ENCODE measurements at places on chromosomes 5 and 9.

- no peak for DNase-seq
Observed at GRCh38 chr5:74429495-74429894, 211.0 kb downstream of the ENC1 start.

- DNase-seq: peak; percentile 81
Observed at GRCh38 chr5:177300236-177300880, 3.2 kb downstream of the RAB24 start.

DNA sequence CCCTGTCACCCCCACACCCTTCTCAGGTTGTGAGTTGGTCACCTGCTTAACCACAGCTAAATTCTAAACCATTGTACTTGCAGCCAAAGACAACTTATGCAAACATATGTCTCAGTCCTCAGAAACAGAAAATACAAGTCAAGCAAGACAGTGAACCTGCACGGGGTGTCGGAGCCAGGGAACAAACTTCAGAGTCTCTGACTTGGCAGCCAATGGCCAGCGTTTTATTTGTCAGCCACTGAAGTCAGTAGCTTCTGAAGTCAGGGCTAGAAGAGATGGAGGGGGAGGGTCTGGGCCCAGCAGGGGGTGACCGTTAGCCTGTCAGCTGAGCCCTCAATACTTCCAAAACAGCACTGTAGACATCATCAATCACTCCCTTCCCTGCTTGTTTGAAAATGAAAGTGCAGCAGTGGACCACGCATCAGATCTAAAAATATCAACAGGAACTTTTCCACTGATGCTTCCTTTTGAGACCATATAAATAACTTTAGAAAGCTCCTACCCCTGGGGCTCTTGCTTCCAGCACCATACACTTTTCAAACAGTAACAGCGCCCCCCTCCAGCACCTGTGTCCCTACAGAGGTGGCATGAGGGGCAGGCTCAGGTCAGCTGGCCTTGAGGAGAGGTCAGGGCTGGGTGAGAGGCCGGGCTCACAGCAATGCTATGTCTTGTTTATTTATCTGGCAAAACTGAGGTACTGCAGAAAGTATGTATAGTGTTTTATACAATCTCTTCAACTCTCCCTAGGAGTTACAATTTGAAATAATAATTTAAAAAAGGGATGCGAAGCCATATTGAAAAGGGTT, 142.5 kb downstream of the ACER2 start:
- no peak for DNase-seq

- DNase-seq: no peak
Observed at GRCh38 chr5:16178745-16179372, 732 bp downstream of the MARCHF11 start.

Data from CD8-positive, alpha-beta memory T cell (primary cell).